ENCODE measurements at places on chromosomes 5 and 9.

- no peak for DNase-seq
These were observed 145.2 kb downstream of the EDIL3 start for GRCh38 chr5:84239494-84239893.

- DNase-seq, result no peak
These were observed 746.3 kb downstream of the CDH18 start for GRCh38 chr5:19241690-19242089.

DNA sequence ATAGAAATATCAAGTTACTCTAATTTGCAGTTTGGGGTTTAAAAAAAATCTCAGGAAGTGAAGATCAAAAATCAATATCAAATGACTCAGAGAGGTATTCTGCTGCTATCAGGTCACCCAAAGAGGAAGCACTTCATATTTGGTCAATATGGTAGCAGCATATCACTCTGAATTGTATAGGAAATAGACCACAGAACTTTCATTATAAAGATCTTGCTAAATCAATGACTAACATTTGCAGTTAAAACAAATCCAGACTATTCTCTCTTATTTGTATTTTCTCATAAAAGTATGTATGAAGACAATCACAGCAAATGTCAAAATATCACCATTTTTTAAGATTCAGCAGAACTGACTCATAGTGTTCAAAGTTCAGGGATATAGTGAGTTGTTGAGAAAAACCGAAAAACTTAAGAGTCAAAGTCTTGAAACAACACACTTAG lies 105.8 kb upstream of the PCSK1 start:
- DNase-seq, result no peak

- DNase-seq, result peak; percentile 35
These were observed 9.7 kb downstream of the LECT2 start for GRCh38 chr5:135944967-135945560.

GRCh38 chr9:130934702-130935647 lies 4.1 kb downstream of the FIBCD1 start:
- no peak for DNase-seq

DNA sequence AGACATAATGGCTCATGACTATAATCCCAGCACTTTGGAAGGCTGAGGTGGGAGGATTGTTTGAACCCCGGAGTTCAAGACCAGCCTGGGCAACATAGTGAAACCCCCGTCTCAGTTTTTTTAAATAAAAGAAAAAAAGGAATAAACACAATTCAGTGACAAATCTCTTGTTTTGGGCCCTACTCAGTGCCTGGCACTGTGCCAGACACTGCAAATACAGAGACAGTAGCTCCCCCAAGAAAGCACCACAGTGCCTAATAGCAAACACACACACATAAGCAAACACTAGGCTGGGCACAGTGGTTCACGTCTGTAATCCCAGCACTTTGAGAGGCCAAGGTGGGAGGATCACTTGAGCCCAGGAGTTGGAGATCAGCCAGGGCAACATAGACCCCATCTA lies 49.7 kb upstream of the GRHPR start:
- DNase-seq, result no peak

DNA sequence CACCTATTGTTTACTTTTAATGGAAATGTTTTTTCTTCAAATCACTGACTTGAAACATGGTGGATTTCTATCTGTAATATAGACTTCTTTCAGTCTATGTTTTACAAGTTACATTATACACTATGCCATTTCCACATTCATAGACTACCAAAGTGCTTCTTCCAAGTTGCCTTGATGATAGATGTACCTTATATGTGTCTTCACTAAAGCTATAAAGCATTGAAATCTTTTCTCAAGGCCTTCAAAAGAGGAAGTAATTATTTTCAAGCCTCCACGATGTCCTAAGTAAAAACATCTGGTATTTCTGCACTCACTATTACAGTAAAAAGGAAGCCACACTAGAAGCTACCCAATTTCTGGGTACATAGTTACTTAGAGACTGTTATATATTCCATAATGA lies 113.3 kb downstream of the FGF10 start:
- no peak for DNase-seq

GRCh38 chr9:22529426-22530199 lies 83.0 kb downstream of the DMRTA1 start:
- no peak for DNase-seq

DNA sequence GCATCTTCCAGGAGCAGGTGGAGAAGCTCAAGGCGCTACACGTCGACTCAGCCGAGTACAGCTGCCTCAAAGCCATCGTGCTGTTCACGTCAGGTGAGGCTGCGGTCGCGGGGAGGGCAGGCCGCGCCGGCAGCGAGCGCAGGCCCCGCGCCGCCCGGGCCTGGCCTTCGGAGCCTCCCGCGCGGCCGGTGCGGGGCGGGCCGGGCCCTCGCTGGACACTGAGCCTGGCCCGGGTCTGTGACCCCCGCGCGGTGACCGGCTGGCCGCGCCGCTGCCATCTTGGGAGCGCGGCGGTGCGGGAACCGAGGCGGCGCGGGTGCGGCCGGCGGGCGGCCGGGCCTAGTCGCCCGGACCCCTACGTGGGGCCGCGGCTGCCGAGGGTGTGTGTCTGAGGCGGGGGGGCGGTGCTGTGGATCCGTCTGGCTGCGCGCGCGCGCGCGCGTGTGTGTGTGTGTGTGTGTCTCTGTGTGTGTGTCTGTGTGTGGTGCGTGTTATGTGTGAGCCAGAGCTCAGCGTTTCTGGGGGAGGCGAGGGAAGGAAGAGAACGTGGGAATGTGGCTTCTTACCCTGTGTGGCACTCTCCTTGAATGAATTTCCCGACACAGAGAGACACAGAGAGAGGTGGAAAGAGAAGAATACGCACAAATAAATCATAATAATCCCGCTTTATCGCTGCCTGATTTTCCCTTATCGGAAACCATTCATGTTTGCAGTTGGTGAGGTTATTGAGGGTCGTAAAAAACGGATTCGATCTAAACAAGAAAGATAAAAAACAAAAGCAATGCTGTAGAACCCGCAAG lies 5.5 kb downstream of the NR2F1 start:
- no peak for DNase-seq

DNA sequence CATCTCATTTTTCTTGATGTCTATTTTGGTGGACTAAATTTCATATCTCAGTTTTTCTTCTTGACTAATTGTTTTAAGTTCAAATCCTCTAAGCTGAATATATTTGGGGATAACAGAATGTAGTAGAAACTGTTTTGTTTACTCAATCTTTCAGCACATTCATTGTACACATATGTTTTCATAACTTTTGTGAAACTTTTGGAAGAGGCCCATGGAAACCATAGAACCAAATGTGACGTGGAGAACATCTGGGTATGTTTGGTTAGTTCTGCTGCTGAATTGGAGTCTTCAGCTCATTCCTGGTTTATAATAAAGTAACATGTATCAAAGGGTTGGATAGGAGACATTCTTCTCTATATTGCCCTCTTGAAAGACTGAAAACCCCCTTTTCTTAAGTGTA lies 88.4 kb downstream of the CCDC171 start:
- no peak for DNase-seq

DNA sequence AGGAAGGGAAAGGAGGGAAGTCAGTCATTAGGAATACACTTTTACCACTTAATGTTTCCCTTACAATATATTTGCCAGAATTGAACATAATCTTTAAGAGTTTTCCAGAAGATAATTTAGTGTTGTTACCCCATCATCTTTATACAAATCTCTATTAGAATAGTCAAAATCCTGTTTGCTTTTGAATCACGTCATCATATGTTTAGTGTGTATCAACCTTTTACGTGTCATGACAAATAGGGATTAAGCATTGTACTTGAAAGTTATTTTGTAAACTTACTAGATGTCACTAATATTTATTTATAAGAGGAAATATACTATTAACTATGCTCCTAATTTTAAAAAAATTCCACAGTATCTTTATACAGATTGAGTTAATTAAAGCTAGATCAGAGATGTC lies 1899.5 kb downstream of the MAT2B start:
- DNase-seq, result no peak

DNA sequence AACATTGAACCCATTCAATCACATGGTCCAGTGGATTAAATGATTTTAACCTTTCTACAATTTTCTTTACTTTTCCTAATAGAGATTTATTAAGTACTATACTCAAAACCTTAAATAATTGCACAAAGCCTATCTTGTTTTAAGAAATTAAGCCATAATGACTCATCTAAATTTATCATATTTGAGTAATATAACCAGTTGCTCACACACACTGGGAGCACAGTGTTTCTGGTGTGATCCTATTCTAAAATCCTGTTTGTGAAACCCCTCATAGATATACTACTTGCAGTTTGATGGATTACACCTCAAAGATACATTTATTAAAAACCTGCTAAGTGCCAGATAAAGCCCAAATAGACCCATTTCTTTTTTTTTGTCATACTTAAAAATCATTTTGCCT lies 668.3 kb upstream of the CDH18 start:
- DNase-seq, result no peak

DNA sequence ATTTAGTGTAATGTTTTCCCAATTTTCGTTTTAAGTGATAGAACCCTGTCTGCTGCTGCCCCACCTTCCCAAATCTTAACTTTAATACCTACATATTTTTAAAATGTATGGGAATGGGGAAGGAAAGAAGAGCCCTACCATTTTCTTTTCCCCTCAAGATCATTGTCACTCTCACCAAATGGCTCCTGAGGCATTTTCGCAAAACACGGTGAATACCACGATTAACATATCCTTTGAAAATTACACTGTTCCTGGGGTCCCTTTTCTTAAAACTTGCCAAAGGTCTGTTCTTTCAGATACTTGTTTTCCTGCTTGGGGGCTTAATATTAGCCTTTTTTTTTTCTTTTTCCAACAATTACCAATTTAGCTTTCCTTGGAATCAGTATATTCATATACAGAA lies 36.1 kb downstream of the CERT1 start:
- DNase-seq, result no peak

DNA sequence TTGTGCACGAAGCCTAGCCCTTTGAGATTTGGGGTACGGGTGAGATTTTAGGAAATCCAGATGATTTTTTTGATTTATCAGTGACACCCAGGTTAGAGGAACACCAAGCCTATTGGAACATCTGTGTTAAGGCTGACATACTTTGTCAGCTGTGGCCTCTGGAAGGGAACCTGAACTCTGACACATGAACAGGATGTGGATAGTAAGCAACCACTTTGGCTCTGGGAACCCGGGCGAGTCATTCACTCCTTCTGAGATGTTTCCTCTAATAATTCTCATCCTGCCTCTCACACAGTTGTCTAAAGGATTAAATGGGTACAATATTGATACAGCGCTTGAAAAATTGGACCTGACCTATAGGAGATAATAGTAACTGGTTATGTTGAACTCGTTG lies 67.8 kb downstream of the FGF1 start:
- DNase-seq, result no peak

DNA sequence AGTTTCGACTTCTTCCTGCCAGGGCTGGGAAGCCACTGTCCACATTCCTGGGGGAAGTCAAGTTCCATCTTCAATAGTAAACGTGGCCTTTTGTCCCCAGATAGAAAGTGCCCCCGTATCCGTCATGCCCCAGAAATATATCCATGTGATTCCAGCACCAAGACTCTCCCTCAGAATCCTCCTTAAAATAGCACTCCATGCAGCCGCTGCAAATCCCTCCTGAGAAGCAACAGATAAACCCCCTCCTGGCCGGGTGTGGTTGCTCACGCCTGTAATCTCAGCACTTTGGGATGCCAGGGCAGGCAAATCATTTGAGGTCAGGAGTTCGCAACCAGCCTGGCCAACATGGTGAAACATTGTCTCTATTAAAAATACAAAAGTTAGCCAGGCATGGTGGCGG lies 126.1 kb downstream of the OLFM1 start:
- DNase-seq, result no peak

DNA sequence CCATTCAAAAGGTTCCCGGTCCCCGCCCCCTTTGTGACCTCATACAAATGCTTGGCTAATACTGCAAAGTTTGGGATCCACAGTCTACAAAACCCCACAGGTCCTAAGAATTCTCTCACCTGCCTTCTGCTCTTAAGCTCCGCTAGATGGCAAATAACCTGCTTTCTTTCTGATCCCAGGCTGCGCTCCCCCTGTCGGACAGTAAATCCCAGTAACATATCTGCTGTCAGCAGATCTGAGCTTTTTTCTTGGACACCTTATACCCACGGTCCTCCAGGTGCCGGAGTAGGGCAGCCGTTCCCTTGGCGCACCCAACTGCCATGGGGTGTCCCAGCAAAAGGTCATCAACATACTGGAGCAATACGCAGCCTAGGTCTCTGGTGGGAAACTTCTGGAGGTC lies 39.0 kb upstream of the PPP1R26 start:
- no peak for DNase-seq

DNA sequence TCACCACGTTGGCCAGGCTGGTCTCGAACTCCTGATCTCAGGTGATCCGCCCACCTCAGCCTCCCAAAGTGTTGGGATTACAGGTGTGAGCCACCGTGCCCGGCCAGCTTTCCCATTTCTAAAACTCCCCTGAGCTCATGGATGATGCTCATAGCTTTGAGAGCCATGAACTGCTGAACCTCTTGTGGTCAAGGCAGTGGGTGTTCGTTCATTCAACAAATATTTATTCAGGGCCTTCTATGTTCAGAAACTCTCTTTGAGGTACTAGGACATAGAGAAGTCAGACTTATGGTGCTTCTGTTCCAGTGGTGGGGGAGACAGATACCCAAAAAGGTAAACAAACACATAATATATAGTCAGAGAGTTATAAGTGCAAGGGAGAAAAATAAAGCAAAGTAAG lies 2.7 kb downstream of the BSPRY start:
- no peak for DNase-seq

DNA sequence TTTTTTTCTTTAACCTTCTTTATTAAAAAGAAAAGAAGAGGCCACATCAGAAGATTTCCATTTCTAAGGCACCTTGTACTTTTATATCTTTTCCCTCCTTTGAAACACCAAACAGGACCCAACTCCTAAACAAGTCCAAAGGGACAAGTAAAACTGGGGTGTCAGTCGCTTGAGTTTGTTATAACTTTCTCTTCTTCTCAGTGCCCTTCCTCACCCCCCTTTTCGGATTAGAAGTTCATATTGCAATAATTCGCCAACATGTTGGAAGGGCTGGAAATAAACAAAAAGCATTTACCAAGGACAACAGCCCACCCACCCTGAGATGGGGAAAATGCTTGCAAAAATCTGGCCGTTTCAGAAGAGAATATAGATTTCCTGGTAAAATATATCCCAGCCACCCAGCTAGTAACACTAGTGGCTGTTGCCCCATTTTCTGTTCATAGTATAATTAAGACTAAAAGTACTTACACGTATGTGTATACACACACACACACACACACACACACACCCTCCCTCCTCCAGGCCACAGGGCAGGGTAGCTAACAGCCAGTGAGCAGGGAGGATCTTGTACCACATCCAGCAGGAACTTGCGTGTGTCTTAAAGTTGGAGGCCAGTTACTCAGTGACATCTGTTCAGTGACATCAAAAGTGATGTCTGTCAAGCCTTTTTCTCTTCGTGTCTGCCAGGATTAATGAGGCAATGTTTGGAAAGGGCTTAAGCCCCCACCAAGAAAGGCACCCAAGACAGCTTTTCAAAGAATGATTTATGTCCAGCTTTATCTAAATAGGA lies 149.1 kb upstream of the KLF4 start:
- DNase-seq, result no peak

GRCh38 chr5:147673791-147674190 lies 108.7 kb downstream of the JAKMIP2 start:
- DNase-seq, result no peak

- no peak for DNase-seq
These were observed 27.6 kb downstream of the COL15A1 start for GRCh38 chr9:98971168-98971914.

- no peak for DNase-seq
These were observed 180.6 kb downstream of the SNCAIP start for GRCh38 chr5:122492675-122493074.

- no peak for DNase-seq
These were observed 87.9 kb downstream of the SEMA4D start for GRCh38 chr9:89410022-89410421.

GRCh38 chr9:122393284-122393983 lies 22.6 kb downstream of the PTGS1 start:
- no peak for DNase-seq

- DNase-seq, result no peak
These were observed 18.8 kb upstream of the FAM13B start for GRCh38 chr5:138051441-138052296.

All from HuH-7.5 (cell line).